Activated CD4-positive, CD25-positive, alpha-beta regulatory T cell treated with anti-CD3 and anti-CD28 coated beads, Interleukin-2, amount 50 U/mL, for 72 hours (primary cell): ENCODE measurements at places on chromosomes 6 and 20.

DNA sequence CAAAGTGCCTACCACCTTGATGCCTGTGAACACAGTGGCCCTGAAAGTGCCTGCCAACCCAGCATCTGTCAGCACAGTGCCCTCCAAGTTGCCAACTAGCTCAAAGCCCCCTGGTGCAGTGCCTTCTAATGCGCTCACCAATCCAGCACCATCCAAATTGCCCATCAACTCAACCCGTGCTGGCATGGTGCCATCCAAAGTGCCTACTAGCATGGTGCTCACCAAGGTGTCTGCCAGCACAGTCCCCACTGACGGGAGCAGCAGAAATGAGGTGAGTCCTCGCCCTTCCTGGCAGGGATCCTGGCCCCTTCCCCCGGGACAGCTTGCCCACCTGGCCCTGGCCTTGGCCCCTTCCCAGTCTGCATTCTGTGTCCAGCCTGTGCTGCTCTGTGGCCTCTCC, 17.9 kb downstream of the MAVS start:
- no peak for DNase-seq

- DNase-seq: no peak
These were observed 19.4 kb downstream of the SERPINB9 start for GRCh38 chr6:2883673-2884072.

DNA sequence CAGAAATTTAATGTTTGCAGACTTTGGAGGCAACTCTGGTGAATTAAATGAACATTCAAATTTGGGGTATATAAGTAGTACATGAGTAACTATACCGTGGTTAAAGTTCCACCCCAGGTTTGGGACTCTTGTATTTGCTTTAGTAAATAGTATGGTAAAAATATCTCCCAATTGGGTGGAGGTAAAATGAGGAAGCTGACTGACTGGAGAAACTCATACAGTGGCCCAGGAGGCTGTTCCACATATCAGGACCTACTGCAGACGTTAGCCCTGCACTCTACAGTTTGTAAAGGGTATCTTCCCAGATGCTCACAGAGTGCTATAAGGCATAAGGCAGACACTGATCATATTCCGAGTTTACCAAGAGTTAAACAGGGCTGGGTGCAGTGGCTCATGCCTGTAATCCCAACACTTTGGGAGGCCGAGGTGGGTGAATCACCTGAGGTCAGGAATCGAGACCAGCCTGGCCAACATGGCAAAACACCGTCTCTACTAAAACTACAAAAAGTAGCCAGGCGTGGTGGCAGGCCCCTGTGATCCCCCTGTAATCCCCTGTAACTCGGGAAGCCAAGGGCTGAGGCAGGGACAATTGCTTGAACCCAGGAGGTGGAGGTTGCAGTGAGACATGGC, 53.7 kb downstream of the CPXM1 start:
- no peak for DNase-seq

- no peak for DNase-seq
These were observed 52.0 kb downstream of the TRPC4AP start for GRCh38 chr20:35040646-35041045.

- peak; percentile 69 for DNase-seq
These were observed 616 bp downstream of the TUBB start for GRCh38 chr6:30720738-30721197.

DNA sequence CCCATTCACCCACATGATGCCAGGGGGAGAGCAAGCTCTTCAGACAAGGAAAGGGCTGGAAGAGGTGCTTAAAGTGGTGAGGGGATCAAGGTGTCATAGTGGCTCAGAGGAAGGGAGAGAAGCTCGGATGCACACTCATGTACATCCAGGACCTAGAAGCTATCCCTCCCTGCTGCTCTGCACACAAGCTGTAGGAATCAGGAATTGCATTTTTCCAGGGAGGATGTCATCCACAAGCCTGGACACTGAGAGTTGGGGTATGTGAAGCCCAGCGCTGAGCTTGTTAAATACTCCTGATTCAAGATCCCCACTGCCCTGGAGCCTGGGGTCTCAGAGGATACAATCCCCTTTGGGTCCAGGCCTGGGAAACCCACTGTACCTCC, 85.8 kb upstream of the CCDC167 start:
- no peak for DNase-seq

GRCh38 chr20:37230200-37230599, 31.4 kb downstream of the GHRH start:
- no peak for DNase-seq

DNA sequence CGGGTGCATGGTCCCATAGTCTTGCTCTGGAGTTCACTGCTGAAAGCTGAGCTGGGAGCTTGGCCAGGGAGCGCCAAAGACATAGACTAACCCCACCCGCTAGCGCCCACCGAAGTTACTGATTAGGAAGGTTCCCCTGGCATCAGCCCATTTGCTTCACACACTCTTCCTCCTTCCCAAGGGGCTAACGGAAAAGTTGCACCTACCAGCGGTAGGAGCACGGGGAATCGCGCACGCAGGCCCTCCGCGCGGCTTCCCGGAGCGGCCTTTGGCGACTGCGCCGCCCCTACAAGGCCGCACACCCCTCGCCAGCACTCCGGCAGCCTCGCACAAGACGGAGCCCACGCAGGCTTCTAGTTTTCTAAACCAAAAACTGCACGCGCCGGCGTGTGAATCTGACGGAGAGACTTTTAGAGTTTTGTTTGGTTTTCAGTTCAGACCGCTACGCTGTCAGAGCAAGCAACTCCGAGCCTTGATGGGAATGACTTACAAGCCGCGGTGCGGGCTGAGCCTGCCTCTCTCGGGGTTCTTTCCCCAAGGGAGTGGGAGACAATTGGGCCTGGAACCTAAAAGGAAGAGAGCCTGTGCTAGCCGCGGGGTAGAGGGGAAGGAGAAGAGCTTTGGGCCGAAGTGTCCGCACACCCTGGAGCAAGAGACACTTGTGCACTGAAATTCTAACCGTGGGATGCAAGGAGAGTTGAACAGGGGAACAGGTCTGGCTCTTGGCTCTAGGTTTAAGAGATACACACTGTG, 891 bp upstream of the POU3F2 start:
- no peak for DNase-seq
